ENCODE measurements at places on chromosomes 12 and 14.

GRCh38 chr12:67367843-67368242 is 98.7 kb downstream of the CAND1 start:
- no peak for DNase-seq

- DNase-seq = no peak
Observed at GRCh38 chr14:41521891-41522290, 84.8 kb upstream of the LRFN5 start.

GRCh38 chr14:73238424-73238852 is 1.1 kb downstream of the PAPLN start:
- DNase-seq = no peak

DNA sequence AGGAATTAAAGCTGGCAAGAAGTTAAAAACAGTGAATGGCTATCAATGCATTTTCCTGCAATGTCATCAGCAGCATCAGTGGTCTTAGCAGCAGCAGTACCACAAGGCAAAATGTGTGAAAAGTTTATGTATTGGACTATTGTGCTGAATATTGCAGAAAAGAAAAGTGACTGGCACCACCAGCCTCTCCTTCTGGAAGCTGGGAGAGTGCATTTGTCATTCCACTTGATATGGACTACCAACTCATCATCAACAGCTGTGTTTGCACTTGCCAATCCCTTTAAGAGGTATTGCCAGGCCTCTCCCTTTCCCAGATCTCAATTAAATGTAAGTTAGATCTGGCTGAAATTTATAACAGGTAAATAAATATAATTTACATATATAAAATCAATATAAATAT is 151.0 kb upstream of the GZMB start:
- no peak for DNase-seq

DNA sequence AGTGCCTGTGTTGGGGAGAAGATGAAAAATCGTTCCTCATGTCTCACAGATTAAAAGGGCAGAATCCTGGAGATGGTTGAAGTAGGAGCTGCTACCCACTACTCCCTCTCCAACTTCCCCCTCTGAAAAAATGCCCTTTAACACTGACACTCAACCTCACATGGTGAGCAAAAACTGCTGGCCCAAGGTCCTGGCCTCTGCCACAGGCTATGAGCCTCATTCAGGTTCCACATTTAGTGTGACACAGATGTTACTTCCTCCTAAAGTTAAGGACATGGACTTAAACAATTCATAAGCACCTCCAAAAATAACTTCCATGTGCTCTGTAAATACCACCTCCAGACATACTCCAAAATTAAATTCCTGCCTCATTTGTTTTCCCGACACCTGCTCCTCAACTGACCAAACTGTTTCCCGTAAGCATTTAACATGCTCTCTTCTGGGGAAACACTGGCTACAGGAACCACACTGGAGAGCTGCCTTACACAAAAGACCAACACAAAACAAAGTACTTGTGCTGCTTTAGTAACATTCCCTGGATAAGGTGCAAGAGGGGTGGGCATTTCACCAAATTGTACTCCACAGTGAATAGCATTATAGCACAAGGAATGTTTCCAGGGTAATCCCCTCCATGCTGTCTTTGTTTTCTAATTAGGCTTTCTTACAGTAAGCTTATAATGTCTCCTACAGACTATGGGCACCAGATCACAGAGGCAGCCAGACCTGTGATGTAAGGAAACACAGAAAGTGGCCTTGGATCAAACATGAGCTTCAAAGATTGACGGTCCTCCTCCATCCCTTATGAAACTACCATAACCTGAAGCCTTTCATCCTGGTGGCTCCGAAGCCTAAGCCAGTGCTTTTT is 57.0 kb downstream of the PHLDA1 start:
- no peak for DNase-seq

GRCh38 chr12:65494537-65494936 is 216.1 kb downstream of the MSRB3 start:
- no peak for DNase-seq

DNA sequence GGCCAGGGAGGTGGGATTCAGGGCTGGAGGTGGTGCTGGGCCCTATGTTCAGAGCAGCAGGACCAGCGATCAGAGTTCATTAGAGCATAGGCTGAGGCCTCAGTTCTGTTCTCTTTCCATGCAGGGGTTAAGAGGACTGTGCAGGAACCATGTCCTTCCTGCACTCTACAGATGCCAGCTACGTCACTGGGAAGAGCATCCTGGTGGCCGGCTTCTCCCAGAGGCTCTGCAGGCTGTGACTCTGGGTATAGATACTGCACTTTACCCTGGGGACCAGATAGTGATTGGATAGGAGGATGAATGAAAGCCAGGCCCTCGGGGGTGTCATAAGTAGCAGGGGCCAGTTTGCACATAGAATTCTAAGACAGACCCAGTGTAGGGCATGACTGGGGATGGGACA is 92.6 kb downstream of the DHRS2 start:
- no peak for DNase-seq

GRCh38 chr12:112971248-112971647 is 7.1 kb upstream of the OAS2 start:
- no peak for DNase-seq

- no peak for DNase-seq
Observed at GRCh38 chr14:65585216-65585615, 172.7 kb downstream of the FUT8 start.

- peak; percentile 77 for DNase-seq
Observed at GRCh38 chr12:27333403-27334009, 870 bp downstream of the BMAL2 start.

DNA sequence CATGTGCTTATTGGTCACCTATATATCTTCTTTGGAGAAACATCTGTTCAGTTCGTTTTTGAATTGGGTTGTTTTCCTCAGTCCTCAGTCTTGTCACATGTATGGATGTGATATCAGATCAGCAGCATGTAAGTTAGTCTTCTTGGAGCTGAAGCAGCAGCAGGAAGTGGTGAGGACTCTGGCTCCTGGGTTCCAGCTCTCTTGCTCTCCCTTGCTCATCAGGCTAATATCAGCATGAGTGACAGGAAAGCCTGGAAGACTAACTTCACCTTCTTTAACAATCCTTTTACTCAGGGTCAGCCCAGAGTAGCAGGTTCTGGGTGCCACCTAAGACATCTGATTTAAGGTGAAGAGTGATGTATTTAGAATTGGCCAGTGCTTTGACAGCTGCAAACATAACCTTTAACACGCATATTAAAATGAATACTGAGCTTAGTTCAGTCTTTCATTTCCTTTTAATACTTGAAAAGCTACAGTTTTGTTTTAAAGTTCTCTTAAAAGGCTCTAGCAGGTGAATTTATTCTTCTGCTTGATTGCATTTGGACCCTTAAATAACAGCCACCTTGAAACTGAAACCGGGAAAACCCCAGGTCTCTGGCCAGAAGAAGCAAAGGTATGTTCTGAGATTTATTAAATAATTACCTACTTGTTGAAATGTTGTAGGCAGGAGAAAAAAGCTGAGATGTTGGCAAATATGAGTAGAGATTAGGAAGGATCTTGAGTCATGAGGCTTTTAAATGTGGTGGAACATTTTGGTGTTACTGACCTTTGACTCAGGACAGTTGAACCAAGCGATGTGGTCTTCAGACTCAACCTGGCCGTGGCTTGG is 54.3 kb downstream of the DRAM1 start:
- no peak for DNase-seq

DNA sequence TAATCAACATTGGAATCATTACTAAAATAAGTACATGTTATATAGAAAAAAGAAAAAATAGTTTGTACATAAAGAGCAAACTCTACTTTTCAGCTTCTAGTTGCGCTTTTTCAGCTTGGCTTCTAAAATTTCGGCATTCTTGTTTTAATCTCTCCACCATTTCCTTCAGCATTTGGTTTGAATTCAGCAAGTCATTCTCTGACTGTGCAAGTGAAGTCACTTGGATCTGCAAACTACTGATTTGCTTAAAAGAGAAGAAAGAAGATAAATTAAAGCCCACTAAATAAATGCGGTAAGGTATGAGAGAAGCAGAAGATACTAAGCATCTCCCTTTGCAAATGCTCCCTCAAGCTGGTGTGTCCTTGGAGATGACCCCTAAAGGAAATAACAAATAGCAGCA is 126.3 kb downstream of the CEP83 start:
- DNase-seq = no peak

GRCh38 chr14:104513641-104514046 is 65.9 kb upstream of the C14orf180 start:
- DNase-seq = no peak

GRCh38 chr14:74219277-74220205 is 19.7 kb upstream of the VSX2 start:
- DNase-seq = no peak
